ENCODE measurements at places on chromosomes 2 and 18.

DNA sequence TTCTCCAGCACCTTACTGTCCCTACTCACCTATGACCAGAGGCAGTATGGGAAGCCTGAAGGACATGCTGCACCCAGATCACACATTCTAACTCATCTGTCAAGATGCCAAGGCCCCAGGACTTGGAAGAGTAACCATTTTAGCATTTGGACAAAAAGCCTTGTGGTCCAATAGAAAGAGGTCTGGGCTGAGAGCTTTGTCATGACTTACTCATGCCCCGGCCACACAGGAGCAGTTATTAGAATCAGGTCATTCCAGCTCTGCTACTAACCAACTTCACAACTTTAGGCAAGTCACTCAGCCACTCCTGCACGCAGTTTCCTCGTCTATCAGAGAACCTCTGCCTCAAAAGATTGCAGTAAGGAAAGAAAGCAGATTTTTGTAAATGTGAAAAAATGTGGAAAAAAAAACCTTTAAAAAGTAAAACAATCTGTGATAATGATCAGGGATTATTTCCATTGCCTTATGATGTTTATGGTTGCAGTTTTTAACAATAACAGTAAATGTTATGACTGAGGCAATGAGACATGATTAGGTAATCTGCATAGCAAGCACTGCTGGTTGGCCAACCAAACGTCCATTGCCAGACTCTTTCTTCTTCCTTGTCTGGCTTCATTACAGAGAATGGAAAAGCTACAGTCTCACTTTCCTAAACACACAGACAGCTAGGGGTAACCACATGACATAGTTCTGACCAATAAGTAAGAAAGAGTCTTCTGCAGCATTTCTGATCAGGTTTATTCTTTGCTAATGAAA lies 255.4 kb upstream of the CHAC2 start:
- DNase-seq = no peak

DNA sequence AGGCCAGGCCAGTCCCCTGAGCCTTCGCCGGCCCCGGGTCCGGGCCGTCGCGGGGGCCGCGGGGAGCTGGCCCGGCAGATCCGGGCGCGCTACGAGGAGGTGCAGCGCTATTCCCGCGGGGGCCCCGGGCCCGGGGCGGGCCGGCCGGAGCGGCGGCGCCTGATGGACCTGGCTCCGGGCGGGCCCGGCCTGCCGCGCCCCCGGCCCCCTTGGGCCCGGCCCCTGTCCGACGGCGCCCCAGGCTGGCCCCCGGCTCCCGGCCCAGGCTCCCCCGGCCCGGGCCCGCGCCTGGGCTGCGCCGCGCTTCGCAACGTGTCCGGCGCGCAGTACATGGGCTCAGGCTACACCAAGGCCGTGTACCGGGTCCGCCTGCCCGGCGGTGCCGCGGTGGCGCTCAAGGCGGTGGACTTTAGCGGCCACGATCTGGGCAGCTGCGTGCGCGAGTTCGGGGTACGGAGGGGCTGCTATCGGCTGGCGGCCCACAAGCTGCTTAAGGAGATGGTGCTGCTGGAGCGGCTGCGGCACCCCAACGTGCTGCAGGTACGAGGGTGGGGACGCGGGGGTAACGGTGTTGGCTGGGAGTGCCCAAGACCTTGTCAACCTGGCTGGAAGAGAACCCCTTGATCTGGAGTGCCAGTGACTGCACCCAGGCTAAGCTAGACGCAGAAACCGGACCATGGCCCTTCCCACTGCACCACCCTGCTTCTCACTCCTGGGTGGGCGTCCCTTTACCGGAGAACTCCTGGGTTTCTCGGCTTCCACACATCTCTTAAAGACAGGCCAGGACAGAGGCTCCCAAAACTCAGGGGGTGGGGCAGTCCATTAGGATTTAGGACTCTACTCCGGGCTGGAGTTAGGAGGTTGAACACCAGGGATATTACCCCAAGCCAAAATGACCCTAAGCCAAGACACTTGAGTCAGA lies 739 bp downstream of the PKDCC start:
- no peak for DNase-seq

DNA sequence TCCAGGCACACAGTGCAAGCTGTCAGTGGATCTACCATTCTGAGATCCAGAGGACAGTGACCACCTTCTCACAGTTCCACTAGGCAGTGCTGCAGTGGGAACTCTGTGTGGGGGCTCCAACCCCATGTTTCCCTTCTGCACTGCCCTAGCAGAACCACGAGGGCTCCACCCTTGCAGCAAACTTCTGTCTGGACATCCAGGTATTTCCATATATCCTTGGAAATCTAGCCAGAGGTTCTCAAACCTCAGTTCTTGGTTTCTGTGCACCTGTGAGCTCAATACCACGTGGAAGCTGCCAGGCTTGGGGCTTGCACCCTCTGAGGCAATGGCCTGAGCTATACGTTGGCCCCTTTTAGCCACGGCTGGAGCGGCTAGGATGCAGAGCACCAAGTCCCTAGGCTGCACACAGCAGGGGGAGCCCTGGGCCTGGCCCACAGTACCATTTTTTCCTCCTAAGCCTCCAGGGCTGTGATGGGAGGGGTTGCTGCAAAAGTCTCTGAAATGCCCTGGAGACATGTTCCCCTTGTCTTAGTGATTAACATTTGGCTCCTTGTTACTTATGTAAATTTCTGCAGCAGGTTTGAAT lies 77.5 kb downstream of the MAP4K3 start:
- no peak for DNase-seq

- no peak for DNase-seq
Measured at GRCh38 chr2:85308201-85308600, 19.6 kb downstream of the TGOLN2 start.

GRCh38 chr18:22826726-22827125 lies 106.4 kb upstream of the RBBP8 start:
- DNase-seq = no peak

- no peak for DNase-seq
Measured at GRCh38 chr2:157868993-157869392, 7.1 kb downstream of the ACVR1 start.

DNA sequence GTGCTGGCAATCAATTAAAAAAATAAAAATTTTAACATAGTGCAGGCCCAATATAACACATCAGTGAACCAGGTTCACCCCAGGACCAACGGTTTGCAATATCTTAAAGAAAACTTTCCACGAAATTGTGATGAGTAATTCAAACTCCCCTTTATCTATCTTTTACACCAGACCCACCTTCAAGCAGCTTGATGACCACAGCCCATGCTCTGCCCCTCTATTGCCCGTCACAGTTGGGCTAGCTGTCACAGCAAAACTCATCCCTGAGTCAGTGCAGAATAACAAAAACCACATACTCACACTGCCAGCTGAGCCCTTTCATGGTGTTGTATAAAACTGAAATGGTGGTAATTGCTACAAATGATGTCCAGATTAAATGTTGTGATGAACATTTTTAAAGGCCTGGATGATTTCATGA lies 112.5 kb upstream of the CREB1 start:
- no peak for DNase-seq

DNA sequence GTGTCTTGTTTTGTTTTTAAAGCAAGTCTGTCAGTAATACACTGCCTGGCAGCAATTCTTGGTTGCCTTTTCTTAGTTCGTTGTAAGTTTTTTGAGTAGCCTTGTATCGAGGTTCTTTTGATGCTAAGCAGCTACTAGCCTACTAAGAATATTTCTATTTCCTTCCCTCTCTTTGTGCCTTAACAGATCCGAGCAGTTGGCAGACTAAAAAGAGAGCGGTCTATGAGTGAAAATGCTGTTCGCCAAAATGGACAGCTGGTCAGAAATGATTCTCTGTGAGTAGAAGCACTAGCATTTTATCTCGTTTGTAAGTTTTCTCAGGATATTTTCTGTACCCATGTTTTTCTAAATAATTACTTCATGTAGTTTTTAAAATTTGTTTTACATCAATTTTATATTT lies 15.1 kb downstream of the MFF start:
- DNase-seq = no peak

GRCh38 chr2:240563951-240564560 lies 3.9 kb downstream of the DUSP28 start:
- DNase-seq = no peak

DNA sequence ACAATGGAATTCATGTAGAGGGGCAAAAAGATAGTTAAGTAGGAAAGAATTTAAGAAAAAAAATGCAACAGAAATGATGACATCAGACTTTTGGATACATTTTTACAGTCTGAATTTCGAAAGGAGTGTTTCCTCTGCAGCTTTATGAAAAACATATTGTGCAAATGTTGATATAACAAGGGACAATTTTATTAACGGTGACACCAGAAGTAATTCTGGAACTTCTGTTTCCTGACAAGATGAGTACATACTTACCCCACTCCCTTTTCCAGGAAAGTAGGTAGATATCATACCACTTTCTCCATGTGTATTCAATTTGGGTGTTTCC lies 369.6 kb downstream of the FBXO15 start:
- DNase-seq = no peak

DNA sequence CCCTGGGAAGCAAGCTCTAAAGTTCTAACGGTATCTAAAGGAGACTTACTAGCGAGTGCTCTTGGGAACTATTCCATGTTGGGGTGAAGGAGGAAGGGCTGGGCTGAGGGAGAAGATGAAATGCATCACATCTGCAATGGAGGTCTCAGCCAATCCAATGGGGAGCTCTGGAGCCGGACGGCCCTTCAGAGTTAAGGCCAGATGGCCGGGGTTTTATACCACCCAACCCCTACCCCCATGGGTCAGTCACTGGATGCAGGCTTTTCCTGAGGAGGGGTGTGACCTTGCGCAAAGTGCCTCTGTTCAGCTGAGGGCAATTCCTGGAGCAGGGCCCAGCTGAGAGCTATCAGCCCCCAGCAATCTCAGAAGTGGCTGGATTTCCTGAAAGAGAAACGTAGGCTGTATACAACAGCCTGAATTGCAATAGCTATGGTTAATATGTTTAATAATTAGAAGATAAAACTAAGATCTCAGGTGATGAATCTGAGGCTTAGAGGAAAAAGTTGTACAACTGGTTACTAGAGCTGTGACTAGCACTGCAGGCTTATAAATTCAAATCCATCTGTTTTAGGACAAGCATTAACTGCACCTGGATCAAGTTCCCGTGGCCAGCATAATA lies 21.6 kb downstream of the EIPR1 start:
- no peak for DNase-seq

DNA sequence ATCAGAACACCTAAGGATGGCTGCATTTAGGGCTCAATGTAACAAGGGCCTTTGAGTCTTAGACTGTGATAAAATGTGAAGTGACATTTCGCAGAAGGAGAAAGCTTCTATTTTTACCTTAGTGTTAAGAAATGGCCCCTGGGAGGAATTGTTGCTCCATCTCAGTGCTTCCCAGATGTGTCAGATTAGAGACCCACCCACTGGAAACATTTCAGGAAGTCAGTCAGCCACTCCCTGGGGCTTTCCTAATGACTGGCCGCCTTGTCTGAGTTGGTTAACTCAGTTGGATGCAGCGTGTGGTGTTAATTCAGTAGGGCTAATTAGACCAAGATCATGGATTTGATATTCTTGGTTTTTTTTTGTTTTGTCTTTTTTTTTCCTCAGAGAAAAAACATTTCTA lies 355.9 kb downstream of the PIK3C3 start:
- no peak for DNase-seq

DNA sequence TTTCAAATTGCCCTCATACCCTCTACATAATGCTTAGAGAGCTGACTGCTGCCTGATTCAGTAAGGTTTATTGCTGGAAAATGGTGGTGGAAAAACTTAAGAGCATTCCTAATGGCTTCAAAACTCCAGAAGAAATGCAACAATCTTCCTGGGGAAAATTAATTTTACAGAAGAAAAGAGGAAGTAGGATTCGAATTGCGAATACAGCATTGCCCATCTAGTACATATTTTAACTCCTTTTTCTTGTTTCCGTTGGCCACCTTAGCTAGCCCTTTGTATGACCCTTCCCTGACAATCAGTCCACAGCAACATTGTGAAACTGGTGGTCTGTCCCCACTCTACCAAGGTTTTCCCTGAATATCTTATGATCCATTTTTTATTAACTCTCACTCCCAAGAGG lies 224.7 kb downstream of the MTX2 start:
- no peak for DNase-seq

DNA sequence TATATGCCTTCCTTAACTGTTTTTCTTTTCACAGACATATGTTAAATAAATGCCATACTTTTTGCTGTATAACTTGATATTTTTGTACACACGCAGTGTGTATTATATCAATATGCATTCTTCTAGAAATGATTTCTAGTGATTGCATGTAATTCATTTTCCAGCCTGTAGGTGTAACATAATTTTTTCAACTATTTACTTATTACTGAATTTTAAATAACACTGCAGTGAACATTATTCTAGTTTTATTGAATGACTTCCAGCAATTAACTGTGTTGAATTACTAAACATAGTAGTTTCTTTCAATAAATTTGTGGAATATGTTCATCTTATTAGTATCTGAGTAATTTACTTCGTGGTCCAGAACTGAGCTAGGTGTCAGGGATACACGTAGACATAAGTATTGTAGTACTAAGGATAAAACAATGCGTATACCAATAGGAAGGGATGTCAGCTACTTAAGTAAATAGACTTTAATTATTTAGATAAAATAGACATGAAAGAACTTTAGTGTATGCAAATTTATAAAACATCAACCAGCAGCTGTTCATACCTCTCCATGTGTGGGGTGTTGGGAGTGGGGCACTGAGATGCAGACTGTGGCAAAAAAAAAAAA lies 28.0 kb downstream of the TANC1 start:
- no peak for DNase-seq

GRCh38 chr2:73070643-73071359 lies 711 bp downstream of the SFXN5 start:
- no peak for DNase-seq

DNA sequence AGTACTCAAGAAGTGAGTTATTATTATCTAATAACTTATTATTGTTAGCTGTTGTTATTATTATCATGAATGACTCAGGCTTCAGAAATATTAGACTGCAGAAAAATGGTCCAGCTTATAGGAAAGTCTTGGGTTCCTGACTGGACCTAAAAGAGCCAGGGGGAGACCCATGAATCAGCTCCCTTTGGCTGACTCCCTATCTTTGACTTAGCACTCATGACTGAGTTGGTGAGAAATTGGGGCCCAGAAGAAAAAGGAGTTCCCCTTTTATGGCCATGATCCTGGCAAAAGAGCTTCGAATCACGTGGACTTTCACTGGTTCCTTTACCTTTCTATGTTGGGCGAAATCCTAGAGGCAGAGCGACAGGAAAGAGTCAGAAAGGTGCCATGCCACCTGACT lies 145.8 kb downstream of the MYO3B start:
- DNase-seq = no peak

- DNase-seq = no peak
Measured at GRCh38 chr2:24301599-24301998, 58.7 kb downstream of the ITSN2 start.

DNA sequence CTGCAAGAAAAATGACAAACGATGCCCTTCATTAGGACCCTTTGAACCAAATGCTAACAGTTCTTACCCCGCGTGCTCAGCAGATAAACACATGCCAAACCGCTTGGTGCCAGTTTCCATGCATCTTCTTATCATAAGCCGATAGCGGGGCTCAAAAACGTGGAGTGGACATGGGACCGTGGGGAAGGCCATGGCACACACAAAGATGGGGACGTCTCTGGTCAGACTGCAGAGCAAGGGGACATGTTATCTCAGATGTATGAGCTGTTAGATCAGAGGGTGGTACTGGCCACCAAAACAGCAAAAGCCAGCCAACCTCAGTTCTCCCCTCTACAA lies 28.2 kb downstream of the LONRF2 start:
- DNase-seq = no peak

- DNase-seq = no peak
Measured at GRCh38 chr18:25516747-25517498, 165.0 kb upstream of the ZNF521 start.
